Aortic smooth muscle cell (primary cell): ENCODE measurements at places on chromosomes 7 and 10. TPM values are rescaled to one million over a fixed set of nuclear protein-coding genes. Genes with fewer than 3 reads are reported as not detected.

The FANK1 gene
- total RNA-seq, result 5.7 and 12.0 TPM in 2 replicates

The ENTPD1 gene
- total RNA-seq, result 0.99 and 1.1 TPM in 2 replicates

The ANKRD30A gene
- total RNA-seq, result not detected in 2 replicates

The ITPRID1 gene
- total RNA-seq, result not detected in 2 replicates

The CPXM2 gene
- total RNA-seq, result 95.0 and 99.2 TPM in 2 replicates

The DYDC1 gene
- total RNA-seq, result not detected in 2 replicates
